CD4-positive, alpha-beta T cell treated with Interleukin-2 at 100 ng/mL for 4 hours (primary cell): ENCODE measurements at places on chromosomes 3 and 15.

DNA sequence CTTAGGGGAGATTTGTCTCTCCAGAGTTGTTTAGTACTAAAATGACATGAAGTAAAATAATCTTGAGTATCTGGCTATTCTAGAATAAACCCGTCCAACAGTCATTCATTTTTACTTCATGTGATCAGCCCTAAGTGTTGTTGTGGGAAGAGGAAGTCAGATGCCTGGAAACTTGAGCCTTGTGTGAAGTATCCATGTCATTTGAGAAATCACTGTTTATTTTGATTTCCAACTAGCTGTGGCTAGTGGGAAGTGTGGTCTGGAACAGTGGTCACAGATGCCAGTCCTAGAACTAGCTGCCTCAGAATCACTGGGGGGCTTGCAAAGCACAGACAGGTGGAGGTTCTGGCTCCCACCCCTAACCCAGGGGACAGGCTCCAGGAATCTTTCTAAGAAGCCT lies 77.7 kb upstream of the LIMD1 start:
- no peak for DNase-seq

- DNase-seq = no peak
Observed at GRCh38 chr3:74531491-74531890, 83.0 kb downstream of the CNTN3 start.

- peak; percentile 17 for DNase-seq
Observed at GRCh38 chr3:111610612-111611054, 15.5 kb upstream of the ZBED2 start.

DNA sequence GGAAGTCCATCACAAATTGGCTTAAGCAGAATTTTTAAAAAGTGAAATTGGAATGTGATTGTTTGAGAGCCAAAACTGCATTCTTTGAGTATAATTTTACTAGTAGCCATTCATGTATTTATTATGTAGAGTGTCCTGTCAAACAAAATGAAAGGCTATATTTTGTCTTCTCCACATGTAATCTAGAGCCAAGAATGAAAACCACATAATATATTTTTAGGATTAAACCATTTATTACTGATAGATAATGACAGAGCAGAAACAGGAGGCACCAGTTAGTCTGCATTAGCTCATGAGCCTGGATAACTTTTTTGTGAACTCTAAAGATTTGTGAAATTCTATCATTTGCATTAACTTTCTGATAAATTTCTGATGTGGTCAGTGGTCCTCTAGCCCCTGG lies 130.2 kb downstream of the FILIP1L start:
- no peak for DNase-seq

- no peak for DNase-seq
Observed at GRCh38 chr15:98755138-98755537, 106.8 kb downstream of the IGF1R start.

DNA sequence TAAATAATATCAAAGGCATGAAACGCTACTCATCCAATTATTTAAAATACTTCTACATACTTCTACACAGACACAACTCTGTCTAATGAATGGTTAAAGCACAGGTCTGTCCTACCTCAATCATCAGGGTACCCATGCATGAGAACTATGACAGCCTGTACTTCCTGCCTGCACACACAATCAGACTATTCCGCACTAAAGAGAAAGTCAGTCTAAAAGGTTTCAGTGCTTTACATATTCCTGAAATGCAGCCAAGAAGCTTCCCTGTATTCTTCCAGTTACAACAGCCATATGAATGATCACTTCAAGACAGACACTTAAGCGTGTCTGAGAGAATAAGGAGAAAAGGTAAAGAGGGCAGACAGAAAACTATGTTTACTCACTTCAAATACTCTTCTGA lies 58.8 kb downstream of the TUBGCP4 start:
- DNase-seq = no peak
